ENCODE measurements at places on chromosomes 13 and 19.

- DNase-seq: no peak
These were observed 1.8 kb downstream of the MBD3 start for GRCh38 chr19:1590641-1591397.

- no peak for DNase-seq
These were observed 20.5 kb upstream of the PNMA8C start for GRCh38 chr19:46449228-46449627.

- no peak for DNase-seq
These were observed 665.6 kb downstream of the FGF9 start for GRCh38 chr13:22336460-22336859.

DNA sequence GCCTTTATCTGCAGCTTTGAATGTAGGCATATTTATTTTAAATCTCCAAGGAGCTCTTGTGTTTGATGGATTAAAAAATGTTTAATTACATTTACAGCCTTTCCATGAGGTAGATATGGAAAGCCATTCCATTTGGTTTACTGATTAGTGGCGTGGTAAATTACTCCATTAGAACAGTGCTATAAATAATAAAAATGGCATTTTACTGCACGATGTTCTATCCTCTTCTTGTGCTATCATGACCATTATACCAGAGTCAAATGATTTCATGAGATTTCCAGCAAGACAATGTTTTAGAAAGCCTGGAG lies 250.9 kb upstream of the HTR2A start:
- no peak for DNase-seq

DNA sequence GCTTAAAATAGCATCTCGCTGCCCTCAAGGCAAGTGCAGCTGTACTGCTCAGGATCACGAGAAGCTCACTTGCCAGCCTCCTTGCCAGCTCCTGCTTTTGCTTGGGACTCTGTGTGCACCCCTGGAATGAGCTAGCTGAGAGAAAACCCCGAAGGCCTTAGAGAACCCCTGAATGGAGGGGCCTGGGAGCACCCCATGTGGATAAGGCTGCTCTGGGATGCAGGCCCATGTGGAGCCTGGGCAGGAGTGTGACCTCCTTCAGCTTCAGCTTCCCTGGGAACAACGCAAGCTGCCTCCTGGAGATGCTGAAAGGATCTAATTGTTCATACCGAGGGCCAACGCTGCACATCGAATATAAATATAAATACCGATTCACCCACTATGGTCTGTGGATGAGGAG lies 109.2 kb downstream of the HSPH1 start:
- no peak for DNase-seq

DNA sequence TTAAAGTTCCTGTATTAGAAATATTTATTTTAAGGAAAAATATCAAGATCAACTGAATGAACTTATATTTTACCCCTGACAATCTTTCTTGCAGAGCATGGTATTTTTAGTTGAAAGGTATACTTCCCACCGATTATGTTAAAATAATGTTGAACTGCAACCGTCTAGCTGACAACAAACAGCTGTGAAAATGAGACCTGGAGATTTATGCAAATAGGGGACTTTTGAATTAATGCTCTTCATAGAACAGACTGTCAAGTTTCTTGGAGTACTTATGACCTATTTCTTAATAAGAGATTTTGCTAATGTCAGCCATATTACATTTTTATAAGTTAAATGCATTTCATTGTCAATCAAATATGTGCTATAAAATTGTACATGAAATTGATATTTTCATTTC lies 210.9 kb downstream of the NALCN start:
- DNase-seq: no peak

DNA sequence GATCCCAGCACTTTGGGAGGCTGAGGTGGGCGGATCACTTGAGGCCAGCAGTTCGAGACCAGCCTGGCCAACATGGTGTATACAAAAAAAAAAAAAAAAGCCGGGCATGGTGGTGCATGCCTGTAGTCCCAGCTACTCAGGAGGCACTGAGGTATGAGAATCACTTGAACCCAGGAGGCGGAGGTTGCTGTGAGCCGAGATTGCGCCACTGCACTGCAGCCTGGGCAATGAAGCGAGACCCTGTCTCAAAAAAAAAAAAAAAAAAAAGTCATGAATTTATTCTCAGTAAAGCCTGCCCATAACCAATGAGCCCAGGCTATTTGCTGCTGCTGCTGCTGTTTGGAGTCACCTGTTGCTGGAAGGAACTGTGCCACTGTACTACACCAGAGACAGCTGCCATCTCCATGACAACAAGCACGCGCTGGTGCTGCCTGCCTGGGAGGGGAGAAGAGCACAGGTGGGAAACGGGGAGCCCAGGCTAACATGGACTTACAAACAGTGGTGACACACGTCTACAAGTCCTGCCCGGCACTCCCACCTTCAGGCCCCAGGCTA lies 11.3 kb downstream of the ZFR2 start:
- DNase-seq: no peak

DNA sequence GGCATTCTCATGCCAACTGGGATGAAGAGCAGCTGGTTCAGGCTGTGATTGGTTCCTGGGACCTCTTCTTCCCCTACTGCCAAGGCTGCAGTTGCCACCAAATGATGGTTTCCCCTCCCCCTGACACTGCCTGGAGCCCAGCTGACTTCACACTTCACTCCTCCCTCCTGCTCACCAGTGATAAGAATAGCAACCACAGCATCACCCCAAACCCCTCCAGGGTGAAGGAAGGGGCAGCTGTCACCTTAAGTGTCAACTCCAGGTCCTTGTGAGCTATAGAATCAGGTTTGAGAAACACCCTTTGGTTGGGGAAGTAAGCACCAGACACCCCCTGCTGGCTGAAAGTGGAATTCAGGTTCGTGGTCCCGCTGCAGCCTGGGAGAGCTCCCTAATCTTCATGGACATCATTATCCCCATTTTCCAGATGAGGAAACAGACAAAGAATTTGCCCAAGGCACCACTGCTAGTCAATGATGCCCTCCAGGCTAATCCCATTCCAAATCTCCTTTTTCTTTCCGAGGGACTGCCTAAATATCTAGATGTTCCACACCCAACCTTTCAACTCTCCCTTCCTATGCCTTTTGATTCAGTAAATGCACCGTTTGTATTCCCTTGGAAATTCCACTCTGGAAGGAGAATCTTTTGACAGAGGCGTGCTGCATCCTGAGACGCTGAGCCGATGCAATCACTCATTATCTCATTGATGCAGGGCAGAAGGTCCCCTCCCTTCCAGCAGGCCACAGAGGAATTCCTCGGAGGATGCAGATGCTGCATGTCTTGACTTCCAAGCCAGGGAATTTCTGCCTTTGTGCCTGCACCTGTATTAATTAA lies 50.6 kb upstream of the UQCRFS1 start:
- peak; percentile 8 for DNase-seq

DNA sequence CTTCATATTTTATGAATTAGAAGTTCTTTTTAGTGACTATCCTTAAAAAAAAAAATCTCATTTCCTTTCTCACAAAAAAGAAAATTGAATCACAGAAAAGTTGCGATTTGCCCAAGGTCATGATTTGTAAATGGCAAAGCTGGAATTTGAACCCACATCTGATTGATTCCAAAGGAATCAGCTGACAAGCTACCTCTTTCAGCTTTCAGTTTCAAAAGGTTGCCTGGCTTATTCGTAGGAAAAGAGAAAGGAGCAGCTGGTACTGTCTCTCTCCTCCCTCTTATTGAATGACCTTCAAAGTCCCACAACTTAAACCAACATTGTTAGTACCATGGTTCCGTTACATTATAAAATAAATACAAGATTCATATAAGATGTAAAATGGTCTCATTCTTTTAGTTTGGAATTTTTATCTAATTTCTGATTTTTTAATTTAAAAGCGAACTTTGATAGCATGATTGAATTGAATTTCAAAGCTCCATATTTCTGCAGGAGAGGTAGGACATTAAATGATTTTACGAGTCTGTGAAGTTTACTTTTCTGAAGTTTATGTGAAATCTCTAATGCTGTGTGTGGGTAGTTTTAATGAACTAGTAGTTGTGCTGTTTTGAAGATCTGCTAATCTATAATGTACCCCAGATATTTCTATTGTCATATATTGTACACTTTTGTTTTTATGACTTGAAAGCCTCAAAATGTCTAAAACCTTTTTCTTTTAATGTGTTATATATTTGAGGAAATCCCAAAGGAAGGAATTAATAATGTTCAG lies 18.5 kb upstream of the KCTD4 start:
- DNase-seq: no peak

DNA sequence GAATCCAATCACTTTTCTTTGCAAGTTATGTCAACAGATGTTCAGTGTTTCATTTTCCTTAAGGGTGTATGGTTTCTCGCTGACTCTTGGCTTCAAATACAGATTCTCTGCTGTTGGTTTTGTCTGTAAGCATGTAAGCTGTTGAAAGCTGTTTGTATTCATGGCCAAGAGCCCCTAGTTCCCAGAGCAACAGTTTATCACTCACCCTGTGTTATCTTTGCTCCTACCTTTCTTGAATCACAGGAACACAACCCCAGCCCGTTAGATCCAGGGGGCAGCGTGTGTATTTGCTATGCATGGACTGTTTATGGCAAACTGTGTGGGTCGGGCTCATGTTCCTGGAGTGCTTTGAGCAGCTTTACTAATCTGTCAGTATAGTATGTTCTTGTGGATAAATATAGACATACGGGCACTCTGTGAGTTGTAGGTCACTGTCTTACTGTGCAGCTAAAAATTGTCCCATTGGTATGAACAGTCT lies 28.9 kb downstream of the FRY start:
- DNase-seq: no peak

DNA sequence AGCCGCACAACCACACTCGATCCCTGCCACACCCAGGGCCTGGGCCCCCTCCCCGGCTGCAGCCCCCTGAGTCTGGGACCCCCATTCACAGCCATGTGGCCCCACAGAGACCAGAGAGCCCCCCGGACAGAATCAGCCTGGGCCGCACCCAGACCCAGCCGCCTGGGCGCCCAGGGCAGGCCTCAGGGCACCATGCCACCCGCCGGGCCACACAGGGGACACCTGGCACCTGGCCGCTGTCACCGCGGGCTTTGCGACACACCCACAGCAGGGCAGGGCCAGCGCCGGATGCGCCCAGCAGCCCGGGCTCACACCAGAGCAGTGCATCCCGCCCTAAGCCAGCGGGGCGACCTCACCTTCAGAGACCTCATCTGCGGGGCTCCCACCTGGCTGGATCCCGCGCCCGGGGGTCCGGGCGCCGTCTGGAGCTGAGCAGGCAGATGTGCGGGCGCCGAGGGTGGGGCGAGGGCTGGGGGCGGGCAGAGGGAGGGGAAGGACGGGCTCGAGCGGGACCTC lies 443 bp downstream of the TBXA2R start:
- DNase-seq: no peak
